ENCODE measurements at places on chromosomes 7 and 10. TPM values are rescaled to one million over a fixed set of nuclear protein-coding genes. Genes with fewer than 3 reads are reported as not detected.

SPDYE18 gene
- total RNA-seq, result not detected

AGBL3 gene
- 0.62 TPM for total RNA-seq

CYP2C9 gene
- 12.3 TPM for total RNA-seq

LGI1 gene
- total RNA-seq, result 8.5 TPM

MCMBP gene
- total RNA-seq, result 41.5 TPM

NPY4R2 gene
- total RNA-seq, result not detected

LRRN3 gene
- 2.5 TPM for total RNA-seq

ACBD7 gene
- 1.0 TPM for total RNA-seq

TMEM270 gene
- not detected for total RNA-seq

FEZF1 gene
- not detected for total RNA-seq

LIPF gene
- not detected for total RNA-seq

CCL26 gene
- total RNA-seq, result not detected

PKD1L1 gene
- 1.1 TPM for total RNA-seq
